ENCODE measurements at places on chromosomes 6 and 20.

- DNase-seq = no peak
Measured at GRCh38 chr6:148648754-148649453, 97.9 kb upstream of the UST start.

DNA sequence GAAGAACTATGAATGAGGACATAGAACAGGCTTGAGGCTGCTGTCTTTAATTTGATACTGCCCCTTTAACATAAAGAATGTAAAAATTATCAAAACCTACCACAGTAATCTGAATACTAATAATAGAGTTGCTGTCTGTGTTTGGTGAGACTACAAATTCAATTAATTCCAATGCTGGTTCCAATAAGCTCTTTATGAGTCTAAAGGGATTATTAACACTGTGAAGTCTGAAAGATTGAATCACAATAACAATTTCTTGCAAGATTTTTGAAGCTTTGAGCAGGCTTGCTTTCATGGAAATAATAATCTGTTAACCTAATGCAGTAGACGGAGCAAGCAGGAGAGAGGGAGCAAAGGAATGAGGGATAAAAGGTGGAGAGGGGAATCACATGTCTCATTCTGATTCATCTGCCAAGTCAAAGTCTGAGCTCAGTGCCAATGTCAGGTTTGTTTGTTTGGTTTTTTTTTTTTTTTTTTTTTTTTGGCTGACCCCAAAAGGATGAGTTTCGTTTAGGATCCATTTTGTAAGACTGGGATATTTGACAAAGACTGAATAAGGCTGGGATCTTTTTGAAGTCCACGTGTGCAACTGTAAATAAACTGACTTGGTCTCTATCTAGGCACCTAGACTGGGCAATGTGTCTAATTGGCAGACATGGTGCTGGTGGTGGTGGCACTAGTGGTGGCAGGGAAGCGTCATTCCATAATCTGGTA lies 211.6 kb downstream of the RNF144B start:
- DNase-seq = no peak

- no peak for DNase-seq
Measured at GRCh38 chr6:52759085-52759484, 4.2 kb downstream of the GSTA2 start.

- no peak for DNase-seq
Measured at GRCh38 chr6:110043366-110043994, 65.4 kb downstream of the GPR6 start.

DNA sequence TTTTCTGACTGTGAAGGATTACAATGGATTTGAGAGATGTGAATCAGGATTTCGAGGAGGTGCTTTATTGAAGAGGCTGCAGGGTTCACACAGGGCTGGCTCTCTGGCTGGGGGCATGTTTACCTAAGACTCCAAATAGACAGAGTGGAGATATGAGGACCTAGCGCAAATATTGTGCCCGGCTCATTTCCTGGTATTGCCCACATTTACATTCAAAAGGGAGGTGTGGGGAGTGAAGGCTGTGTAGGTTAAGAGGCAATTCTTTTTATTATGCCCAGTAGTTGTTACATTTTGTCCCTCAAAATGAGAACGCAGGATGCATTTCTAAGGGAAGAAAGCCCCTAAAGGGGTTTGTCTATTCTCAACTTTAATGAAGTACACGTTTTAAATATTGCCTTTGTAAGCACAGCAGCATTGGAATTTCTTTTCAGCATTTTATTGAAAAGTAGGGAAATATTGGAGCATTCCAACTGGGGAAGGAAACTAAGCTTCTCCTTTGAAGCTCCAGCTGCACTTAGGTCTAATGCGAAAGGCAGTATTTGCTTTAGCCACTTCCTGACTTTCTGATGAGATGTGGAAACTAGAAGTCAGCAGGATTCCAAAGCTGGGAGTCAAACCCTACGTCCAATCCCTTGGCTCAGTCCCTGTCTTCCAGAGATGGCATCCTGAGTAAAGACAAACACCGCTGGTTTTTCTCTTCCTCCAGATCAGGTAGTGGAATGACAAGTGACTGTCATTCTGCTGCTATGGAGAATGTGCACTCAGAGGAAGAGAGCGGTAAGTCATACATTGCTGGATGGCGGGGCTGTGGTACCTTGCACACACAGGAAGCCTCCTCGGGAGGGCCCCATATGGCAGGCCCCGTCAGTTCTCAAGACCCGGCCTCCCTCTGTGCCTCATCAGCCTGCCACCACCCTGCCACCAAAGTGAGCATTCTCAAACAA lies 70.7 kb downstream of the MYB start:
- no peak for DNase-seq

Data from Panc1 (cell line).